CD4-positive, alpha-beta T cell treated with Interleukin-17A for 1 hour (primary cell): ENCODE measurements at places on chromosomes 1 and 21.

- DNase-seq: no peak
Observed at GRCh38 chr1:84361796-84362195, 36.5 kb upstream of the DNASE2B start.

GRCh38 chr1:210298296-210298695 is 30.4 kb upstream of the HHAT start:
- DNase-seq: no peak

GRCh38 chr1:195744256-195744655 is 864.0 kb downstream of the KCNT2 start:
- DNase-seq: no peak

DNA sequence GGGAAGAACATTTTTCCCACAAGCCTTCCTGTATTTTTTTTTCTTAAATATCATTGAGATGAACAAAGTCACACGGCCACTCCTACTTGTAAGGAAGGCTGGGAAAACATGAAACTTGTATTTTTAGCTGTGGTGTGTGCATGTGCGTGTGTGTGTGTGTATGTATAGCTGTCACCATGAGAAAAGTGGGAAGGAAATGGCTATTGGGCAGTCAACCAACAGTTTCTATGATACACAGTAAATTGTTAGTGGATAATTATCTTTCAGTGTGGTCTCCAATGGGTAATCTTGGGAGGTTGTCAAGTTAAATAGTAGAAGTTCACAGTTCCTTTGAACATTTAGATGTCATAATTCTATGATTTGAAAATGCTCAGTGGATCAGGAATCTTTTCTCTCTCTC is 132.7 kb upstream of the USP24 start:
- no peak for DNase-seq

- no peak for DNase-seq
Observed at GRCh38 chr1:227791425-227792143, 23.9 kb upstream of the PRSS38 start.

DNA sequence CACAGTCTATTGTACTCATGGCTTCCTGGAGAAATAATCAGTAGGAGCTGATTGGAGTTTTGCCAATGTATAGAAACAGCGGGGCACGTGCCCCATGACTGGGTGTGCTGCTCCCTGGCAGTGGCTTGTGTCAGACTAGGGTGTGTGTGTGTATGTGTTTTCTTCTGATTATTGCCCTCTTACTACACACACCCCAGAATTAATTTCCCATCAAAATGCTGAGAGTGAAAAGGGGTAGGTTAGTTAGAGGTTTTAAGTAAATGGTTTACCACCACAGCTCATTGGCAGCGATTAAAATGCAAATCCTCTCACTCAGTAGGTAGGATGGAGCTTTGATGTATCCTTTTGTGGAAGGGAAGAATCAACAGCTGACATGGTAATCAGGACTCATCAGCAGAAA is 29.9 kb downstream of the HHAT start:
- no peak for DNase-seq

GRCh38 chr1:197675583-197676208 is 99.6 kb downstream of the DENND1B start:
- DNase-seq: no peak

DNA sequence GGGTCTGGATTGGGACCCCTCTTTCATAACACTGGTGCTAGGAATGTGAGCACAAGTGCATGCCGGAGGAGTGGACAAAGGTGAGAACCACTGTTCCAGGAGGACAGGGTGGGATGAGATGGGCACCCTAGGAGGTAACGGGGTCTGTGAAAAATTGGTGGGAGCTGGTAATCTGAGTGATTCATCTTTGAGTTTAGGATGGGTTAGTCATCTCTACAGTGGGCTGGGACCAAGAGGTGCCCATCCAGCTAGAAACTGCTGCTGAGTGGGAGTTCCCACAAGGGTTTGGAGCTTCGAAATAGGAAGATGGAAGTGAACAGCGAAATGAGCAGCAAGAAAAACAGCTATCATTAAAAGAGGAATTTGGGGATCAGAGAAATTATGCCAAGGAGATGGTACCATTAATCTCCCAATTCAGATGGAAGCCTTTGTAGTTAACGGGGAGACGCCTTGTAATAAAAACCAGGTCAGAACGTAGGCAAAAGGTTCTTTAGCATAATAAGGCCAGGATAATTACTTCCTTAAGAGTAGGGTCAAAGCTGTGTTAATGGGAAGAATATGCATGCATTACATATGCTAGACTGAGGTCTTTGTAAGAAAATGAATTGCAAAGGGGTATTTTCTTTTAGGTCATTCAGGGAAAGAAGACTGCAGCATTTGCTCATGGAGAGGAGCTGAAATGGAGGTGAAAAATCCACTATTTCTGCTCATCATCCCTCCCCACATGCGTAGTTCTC is 55.5 kb downstream of the OLFML3 start:
- DNase-seq: no peak

GRCh38 chr21:46347203-46347550 is 23.2 kb downstream of the PCNT start:
- no peak for DNase-seq

GRCh38 chr1:41695118-41695745 is 210.7 kb upstream of the EDN2 start:
- no peak for DNase-seq

DNA sequence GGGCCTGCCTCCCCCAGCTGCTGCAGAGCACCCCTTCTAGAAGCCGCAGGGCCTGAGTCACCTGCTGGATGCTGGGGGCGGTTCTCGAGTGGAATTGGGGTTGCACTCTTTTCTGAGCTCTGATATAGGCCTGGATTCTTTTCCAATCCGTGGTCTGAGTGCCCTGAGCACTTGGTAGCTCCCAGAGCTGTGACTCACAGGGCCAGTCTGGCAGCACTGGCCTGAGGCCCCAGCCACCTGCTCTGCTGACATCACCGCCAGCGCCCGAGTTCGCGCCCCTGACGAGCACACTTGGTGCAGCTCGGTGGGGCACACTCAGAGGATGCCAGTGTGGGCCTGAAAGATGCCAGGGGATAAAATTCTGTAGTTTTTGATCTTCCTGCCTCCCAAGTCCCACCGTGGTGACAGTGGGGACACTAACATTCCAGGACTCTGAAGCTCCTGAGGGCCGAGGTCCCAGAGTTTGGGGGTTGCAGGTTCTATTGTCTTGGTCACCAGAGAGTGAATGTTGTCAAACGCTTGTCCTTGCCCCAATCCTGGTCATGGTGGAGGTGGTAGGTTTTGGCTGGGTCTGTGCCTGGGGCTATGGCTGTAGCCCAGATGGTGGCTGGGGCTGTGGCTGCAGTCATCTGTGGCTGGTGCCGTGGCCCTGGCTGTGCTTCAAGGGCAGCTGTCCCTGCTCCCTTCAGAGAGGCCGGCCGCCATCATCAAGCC is 74.6 kb downstream of the OBSCN start:
- no peak for DNase-seq

- DNase-seq: peak; percentile 68
Observed at GRCh38 chr1:46446646-46447498, 42.8 kb upstream of the DMBX1 start.

- peak; percentile 43 for DNase-seq
Observed at GRCh38 chr1:223143537-223144248, 645 bp upstream of the TLR5 start.

DNA sequence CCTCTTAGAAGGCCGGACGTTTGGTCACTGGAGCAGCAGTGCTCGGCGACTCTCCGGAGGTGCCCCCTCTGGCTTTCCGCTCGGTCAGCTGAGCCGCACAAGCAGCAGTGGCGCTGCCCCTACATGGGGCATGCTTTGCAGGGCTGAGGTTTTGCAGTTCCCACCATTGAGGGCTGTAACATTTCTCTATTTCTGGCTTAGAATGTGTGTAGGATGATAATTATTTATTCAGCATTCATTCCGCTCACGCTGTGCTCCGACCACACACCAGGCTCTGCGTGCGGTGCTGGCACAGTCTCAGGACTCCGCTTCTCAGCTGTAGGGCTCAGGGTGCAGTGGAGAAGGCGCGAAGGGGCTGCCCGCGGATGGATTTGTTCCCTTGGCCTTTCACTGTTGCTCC is 119.5 kb downstream of the PCBP3 start:
- DNase-seq: no peak

DNA sequence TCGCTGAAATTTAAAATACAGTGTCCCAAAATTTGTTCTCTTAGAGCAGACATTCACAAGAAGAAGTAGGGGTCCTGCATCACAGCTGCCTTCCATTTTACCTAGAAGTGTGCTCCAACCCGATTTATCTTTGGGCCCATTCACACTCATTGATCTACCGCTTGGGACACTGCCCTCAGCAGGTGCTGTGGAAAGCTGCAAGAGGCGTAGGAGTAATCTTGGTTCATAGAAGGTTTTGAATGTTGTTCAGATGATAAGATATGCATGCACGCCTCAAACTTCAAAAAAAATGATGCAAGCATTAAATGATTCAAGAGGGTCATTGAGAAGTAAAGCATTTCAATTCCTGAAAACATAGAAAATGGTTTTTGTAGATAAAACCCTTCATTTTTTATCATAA is 18.6 kb upstream of the C1orf105 start:
- no peak for DNase-seq

- DNase-seq: no peak
Observed at GRCh38 chr21:30996728-30997127, 41.5 kb downstream of the KRTAP19-8 start.

- DNase-seq: no peak
Observed at GRCh38 chr21:44583089-44583799, 2.8 kb upstream of the KRTAP10-5 start.

GRCh38 chr1:160168609-160169369 is 17.4 kb downstream of the ATP1A4 start:
- no peak for DNase-seq

DNA sequence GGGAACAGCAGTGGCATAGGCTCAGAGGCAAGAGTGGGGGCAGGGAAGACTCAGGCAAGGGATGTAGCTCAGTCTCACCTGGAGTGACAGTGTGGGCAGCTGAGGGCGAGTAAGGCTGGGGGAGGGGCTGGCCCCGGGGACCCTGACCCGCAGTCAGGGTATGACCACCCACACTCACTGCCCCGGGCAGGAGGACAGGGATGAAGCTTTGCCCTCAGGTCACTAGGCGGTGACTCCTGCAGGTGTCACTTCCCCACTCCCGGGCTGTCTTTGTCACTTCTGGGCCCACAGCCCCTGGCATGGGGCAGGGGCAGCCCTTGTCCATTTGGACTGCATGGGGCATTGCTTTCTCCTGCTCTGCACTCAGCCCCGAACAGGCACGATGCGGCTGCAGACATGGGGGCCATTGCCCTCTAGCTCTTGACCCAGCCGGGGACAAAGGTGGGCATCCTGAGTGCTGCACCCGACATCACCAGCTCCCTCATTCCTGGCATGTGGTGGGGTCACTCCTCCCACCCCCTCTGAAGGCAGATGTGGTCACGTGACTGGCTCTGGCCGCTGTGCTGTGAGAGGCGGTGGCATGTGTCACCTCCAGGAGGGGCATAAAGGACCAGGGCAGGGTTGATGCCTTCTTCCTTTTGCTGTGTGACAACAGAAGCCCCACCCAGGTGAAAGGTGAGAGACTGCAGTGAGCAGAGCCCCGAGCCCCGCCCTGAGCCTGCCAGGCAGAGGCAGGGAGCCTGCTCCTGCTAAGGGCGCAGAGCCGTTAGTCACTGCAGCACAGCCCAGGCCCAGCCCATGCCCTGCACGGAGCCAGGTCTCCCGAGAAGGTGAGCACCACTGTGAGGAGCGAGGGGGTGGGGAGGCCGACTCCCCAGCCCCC is 66.0 kb downstream of the MATN1 start:
- DNase-seq: no peak

GRCh38 chr1:157485793-157486192 is 66.5 kb downstream of the FCRL5 start:
- no peak for DNase-seq

DNA sequence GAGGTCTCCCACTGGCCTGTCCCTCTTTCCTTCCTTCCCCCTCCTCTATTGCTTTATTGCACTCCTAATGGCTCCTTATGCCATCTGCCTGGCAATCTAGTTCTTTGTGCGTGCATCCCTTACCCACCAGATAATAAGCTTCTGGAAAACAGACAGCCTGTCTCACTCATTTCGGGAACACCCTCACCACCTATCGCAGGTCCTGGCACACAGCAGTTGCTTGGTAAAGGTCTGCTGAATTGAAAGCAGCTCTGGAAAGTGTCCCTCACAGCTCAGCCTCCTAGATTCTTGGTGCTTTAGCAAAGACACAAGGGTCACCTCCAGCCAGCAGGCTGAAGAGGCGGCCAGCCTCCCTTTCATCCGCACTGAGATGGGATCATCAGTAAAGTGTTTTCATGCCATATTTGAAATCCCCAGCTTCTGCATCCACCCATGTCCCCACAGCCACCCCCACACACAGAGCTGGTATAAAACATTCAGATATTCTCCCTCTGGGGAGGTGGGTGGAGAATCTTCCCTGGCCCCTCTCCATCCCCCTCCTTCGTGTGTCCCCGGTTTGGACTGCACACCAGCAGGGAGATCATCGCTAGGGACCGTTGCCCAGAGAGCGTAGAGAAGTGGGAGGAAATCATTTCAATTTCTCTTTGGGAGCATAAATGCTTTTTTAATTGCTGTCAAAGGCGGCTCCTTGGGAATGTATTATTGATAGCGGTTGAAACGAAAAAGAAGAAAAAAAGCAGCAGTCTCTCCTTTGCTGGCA is 29.1 kb upstream of the ATP2B4 start:
- DNase-seq: no peak

- DNase-seq: no peak
Observed at GRCh38 chr1:47507881-47508701, 70.2 kb downstream of the FOXD2 start.

DNA sequence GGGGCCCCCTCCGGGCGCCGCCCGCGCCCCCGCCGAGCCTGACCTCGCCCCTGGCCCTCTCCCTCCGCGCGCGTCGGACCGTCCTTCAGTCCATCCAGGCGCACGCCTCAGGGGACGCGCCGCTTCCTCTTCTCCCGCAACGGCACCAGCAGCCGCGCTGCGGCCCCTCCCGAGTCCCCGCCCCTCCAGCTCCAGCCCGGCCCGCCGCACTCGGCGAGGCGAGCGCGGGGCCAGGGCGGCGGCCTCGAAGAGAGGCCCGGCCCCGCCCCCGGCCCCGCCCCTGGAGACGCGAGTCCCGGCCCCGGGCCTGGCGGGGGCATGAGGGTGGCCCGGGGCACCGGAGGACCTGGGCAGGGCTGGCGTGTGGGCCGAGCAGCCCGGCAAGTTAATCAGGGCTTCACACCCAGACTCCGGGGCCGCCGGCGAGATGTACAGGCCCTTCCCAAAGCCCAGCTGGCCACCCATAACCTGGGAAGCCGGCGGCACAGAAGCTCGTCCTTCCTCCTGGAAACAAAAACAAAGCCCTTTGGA is at the start of gene IGSF3:
TSS of gene IGSF3 (minus strand) at position 159 of the 531 bp plus-strand sequence. CDS start 1,407 bp downstream, outside the sequence.
- DNase-seq: peak; percentile 36

DNA sequence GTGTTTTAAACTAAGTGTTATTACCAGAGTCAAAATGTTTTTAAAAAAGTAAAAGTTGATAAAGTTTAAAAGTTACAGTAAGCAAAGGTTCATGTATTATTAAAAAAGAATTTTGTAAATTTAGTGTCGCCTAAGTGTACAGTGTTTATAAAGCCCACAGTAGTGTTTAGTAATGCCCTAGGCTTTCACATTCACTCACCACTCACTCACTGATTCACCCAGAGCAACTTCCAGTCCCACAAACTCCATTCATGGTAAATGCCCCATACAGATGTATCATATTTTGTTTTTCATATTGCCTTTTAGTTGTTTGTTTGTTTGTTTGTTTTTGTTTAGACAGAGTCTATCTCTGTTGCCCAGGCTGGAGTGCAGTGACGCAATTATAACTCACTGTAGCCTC is 353.8 kb upstream of the PTBP2 start:
- DNase-seq: no peak
